ENCODE measurements at places on chromosomes 4 and X. TPM values are rescaled to one million over a fixed set of nuclear protein-coding genes. Genes with fewer than 3 reads are reported as not detected.

Gene PALLD
- 188 TPM for total RNA-seq

Gene ZNF711
- total RNA-seq = 1.2 TPM

Gene SPIN4
- 3.3 TPM for total RNA-seq

Gene SOWAHB
- 0.90 TPM for total RNA-seq

Gene OCRL
- total RNA-seq = 22.5 TPM

Gene AFP
- not detected for total RNA-seq

Gene SNX12
- total RNA-seq = 52.2 TPM

DNA sequence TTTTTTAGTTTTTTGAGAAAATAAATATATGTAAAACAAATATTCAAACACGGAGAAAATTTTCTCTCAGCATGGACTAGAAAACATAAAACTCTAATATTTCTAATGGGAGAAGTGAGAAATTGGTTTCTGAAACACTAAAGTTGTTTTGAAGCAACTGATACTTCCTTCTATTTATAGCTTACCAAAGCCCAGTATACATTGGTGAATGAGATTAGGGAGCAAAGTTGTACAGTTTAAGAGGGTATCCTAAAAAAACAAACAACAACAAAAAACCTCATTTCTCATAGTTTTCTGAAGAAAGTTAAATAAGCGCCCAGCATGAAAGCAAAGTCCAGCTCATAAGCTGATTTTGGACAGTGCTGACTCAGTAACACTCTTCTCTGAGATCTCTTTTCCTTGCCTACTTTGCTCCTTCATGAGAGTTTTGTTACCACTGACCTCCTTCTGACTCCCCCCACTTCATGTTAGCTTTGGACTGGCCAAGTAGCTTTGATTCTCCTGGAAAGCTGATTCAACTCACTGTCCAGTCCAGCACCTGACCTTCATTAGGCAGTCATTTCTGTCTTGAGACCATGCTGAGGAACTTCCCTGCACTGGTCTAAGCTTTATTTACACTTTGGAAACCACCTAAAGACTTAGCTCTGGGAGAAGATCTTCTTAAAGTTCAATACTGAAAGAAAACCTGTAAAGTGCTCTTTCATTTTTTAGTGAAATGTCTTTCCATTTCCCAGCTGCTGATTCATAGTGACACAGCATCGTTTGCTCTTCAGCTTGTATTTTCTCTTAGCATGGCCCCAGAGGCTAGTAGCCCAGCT is 21.8 kb upstream of the P2RY10 start:
- no peak for DNase-seq

DNA sequence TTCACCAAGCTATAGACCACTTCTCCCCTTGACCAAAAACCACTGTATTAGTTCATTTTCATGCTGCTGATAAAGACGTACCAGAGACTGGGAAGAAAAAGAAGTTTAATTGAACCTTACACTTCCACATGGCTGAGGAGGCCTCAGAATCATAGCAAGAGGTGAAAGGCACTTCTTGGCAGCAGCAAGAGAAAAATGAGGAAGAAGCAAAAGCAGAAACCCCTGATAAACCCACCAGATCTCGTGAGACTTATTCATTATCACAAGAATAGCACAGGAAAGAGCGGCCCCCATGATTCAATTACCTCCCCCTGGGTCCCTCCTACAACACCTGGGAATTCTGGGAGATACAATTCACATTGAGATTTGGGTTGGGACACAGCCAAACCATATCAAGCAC is 97.8 kb downstream of the DOCK11 start:
- no peak for DNase-seq

- no peak for DNase-seq
Measured at GRCh38 chr4:79823148-79823763, 249.8 kb downstream of the ANTXR2 start.

DNA sequence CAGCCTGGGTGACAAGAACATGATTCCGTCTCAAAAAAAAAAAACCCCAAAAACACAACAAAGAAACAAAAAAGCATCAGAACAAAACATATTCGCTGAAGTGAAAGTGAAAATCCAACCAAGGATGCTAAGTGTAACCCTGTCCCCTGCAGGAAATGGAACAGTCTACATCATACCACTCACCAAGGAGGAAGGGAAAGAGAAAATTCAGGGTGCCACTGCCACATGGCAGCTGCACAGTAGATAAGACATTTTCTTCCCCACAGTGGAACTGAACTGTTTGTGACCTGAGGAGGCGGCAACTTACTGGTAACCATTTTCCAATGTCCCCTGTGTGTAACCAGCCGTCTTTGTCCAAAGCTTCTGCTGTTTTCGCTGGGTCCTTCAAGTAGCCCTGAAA is 28.2 kb upstream of the CENPU start:
- no peak for DNase-seq

- DNase-seq = no peak
Measured at GRCh38 chr4:80216100-80216761, 18.9 kb downstream of the PRDM8 start.

DNA sequence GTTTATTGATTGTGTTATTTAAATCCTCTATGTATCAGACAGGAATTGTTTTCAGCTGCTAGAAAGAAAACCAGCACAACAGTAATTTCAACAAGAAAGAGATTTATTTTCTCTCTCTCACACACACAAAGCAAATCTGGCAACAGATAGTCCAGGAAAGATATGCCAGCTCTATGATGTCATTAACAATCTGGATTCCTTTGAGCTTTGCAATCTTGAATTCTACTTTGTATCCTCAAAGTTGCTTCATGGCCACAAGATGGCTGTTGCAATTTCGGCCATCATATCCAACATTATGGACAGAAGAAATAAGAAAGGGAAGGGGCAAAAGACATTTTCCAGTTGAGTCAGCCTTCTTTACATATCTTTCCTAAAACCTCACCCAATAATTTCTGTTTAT is 19.8 kb upstream of the FMR1 start:
- DNase-seq = no peak

- no peak for DNase-seq
Measured at GRCh38 chr4:74878323-74878722, 54.6 kb upstream of the PARM1 start.

DNA sequence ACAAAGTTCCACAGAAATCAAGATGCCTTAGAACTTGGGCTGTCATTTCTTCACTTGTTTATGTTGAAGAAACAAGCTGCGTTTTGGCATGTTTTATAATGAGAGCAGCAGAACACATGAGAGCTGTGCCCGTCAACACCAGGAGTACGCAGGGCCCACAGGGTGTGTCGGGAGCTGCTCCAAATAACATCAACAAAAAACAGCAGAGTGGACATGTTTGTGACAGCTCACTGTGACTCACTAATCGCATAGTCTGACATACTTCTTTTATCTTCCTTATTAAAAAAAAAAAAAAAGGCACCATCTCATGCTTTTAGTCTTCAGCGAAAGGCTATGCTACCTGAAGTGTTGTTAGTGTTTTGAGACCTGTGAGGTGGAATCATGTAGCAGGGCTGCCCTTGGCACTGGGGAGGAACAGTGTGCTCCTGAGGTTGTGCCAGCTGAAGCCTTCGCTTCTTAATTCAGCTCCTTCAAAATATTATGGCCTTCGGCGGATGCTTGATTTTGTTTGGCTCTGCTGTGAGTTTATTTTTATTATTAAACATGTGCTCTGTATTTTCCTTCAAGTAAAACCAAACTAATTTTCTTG is 32.8 kb downstream of the FHDC1 start:
- DNase-seq = no peak

DNA sequence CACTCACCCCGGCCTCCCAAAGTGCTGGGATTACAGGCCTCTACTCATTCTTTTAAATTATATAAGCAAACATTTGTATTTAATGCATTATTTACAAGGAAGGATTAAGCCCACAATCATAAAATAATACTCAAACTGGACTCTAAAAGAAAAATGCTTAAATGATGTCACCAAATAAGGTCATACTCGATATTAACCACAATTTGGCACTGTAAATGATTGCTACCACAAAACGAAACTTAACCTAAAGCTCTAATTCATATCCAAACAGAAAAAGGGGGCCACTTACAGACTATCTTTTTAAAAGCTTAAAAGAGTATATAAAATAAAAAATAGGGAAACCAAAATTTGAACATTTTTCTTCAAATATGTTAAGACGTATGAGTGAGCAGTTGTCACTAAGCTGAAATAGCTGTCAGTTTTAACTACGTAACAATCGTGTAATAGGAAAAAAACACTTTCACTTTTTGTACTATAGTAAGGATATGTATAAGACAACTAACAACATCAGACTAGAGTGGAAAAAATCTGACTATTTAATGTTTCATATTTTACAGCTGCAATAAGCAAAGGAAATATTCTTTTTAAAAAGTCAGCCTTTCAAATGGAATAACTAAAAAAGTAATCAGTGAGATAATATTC is 108.2 kb upstream of the GPR34 start:
- DNase-seq = no peak

DNA sequence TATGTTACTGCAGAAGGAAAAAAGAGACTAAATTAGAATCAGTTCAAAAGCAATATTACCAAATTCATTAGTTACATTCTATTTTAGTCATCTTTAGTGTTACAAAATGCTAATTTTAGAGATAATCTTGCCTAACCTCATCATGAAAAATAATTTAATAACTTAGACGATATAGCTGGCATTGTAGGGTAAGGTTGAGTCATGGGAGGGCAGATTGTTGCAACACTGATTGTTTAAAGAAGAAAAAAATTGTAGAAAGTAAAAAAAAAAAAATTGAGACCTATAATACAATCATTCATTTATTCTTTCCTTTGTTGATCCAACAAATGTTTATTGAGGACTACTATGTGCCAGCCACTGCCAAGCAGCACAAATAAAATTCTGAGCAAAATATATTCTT is 330.9 kb downstream of the GBA3 start:
- no peak for DNase-seq

DNA sequence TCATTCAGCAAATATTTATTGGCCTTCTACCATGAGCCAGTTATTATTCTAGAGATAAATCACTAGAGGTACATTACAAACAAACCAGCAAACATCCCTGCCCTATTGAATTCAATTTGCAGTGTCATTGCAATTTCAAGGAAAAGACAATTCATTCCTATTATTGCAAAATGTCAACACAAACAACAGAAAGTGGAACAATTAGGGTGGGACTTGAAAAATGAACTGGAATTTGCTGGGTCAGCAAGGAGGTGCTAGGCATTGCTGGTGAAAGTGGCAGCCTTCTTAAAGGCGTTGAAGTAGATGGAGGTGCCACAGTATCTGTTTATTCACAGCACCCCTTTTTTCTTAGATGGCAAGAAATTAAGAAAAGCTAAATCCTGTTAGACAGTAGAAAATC is 224.0 kb upstream of the BMP3 start:
- DNase-seq = no peak

DNA sequence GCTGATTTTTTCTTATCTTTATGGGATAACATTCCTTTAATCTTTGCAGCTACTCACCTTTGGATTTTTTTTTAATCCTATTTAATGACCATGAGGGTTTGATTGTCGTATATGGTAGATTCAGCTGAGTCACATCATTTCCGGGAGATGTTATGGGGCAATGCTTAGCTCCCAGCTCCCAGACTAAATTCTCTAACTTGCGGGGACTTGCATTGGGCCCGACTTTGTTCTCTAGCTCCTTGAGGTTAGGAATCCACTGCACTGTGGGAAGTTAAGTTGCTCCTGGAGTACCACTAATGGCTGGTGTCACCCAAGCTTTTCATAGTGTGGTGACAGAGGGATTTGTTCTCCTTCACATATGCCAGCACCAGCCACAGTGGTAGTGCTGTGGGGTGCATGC is 287.4 kb downstream of the TECRL start:
- no peak for DNase-seq

DNA sequence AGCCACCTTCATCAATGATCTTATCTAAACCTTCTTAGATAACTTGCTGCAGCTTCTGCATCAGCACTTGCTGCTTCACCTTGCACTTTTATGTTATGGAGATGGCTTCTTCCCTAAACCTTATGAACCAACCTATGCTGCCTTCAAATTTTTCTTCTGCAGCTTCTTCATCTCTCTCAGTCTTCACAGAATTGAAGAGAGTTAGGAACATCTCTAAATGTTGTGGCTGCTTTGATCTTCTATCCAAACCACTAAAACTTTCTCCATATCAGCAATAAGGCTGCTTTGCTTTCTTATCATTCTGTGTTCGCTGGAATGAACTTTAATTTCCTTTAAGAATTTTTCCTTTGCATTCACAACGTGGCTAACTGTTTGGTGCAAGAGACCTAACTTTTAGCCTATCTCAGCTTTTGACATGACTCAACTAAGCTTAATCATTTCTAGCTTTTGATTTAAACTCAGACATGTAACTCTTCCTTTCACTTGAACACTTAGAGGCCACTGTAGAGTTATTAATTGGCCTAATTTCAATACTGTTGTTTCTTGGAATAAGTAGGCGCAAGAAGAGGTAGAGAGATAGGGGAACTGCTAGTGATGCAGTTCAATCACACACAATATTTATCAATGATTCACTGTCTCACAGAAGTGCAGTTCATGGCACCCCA is 36.1 kb upstream of the CORIN start:
- DNase-seq = no peak

GRCh38 chr4:127441571-127441970 is 191.2 kb upstream of the INTU start:
- DNase-seq = no peak

- DNase-seq = no peak
Measured at GRCh38 chr4:80585542-80585941, 250.0 kb downstream of the CFAP299 start.

DNA sequence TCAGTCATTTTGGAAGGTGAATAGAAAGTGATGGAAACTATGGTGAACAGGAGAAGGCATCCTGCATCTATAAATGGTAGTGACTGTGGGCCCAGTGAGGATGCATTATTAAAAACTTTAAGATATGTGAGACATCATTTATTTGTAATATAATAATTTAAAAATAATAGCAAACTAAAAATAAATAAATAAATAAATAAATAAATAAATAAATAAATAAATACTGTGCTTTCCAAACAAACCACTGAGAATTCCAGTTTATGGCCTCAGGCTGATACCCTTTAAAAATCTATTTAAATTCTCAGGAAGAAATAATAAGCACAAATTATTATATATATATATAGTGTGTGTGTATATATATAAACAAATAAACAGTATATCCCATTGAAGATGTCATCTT is 248.0 kb upstream of the DCAF8L1 start:
- no peak for DNase-seq

- no peak for DNase-seq
Measured at GRCh38 chr4:137524725-137525369, 7.4 kb downstream of the PCDH18 start.

DNA sequence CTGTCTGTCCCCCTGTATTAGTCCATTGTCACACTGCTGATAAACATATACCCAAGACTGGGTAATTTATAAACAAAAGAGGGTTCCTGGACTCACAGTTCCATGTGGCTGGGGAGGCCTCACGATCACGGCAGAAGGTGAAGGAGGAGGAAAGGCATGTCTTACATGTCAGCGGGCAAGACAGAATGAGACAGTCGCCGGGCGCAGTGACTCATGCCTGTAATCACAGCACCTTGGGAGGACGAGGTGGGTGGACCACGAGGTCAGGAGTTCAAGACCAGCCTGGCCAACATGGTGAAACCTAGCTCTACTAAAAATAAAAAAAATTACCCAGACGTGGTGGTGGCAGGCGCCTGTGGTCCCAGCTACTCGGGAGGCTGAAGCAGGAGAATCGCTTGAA is 24.7 kb downstream of the IL3RA start:
- no peak for DNase-seq

- DNase-seq = no peak
Measured at GRCh38 chr4:68132342-68132741, 2.7 kb upstream of the TMPRSS11F start.

GRCh38 chr4:123706973-123707372 is 310.4 kb downstream of the SPRY1 start:
- no peak for DNase-seq

GRCh38 chr4:157754410-157754809 is 418.4 kb downstream of the GASK1B start:
- DNase-seq = no peak

- no peak for DNase-seq
Measured at GRCh38 chr4:100517864-100518341, at the start of gene EMCN. Gene EMCN, minus strand, starts transcription at chr4:100518022. Its CDS starts 108 bp downstream, at chr4:100517914.

Data from tibial nerve (tissue), 4 donors.